ENCODE measurements at places on chromosomes 2 and 18.

DNA sequence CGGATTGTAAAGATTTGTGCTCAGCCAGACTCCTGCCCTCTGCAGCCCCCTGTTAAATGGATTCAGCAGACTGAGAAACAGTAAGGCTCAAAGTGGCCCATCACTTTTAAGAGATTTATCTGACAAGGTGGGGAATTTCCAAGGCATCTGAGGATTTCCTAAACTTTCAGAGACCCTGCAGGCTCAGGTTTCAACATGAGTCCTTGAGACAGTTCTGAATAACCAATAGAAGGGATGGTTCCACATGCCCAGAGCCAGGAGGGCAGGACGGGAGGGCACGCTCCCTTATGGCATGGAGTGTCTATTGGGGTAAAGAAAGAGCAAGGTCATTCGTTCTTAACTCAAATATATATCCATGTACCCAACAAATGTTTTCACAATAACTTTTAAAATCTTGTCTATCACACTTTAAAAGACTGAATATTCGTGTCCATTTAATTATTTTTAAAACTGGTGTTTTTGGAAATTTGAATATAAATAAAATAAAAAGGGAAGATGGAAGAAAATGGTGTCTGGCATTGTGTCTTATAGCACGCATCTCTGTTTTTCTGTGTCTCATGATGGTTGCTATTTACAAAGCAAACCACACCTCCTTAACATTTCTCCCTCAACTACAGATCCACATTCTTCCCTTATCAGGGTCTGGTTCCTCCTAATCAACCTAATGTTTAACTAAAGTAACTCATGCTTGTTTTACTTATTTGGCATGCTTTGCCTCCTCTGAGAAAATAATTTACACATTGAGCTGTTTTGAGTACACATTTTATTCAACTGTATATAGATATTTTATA is 56.0 kb upstream of the DSG1 start:
- no peak for DNase-seq

DNA sequence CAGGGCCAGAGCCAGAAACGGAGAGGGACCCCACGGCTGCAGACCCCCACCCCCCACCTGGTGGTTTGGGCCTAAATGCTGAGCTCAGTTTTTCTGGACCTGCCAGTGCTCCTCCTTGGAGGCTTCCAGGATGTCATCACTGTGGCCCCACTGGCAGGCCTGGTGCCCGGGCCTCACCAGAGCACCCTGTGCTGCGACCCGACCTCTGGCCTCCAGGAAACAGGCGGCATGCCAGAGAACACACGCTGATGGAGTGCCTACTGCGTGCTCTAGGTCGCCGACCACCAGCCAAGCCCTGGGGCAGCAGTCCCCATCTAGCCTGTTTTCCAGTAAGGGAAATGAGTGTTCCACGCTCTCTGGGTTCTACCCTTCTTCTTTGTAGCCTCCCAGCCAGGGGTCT is 33.8 kb downstream of the HS6ST1 start:
- DNase-seq, result no peak

GRCh38 chr2:209496586-209496982 is 72.7 kb downstream of the MAP2 start:
- no peak for DNase-seq

DNA sequence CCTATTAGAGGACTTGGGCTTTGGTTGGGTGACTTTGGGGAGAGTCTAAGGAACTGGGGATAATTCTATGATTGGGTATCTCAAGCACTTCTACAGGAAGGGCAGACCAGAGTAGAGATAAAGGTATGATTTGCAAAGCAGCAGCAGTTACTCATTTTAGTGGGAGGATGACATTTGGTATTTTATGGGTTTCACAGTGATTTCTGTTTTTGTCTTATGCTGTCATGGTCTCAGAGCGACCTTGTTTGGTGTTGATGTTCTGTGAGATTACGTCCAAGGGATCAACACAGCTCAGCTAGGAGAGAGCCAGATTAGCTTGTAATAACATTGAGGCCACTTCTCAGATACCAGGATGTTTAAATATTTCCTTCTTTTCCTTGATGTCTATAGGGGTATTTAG is 18.2 kb downstream of the TTR start:
- no peak for DNase-seq

- DNase-seq, result no peak
These were observed 72.3 kb downstream of the OTX1 start for GRCh38 chr2:63122921-63123320.

GRCh38 chr2:51469102-51469501 is 437.2 kb upstream of the NRXN1 start:
- DNase-seq, result no peak

- DNase-seq, result no peak
These were observed 323.0 kb downstream of the MTX2 start for GRCh38 chr2:176592216-176592615.

- DNase-seq, result no peak
These were observed 95.2 kb upstream of the THUMPD2 start for GRCh38 chr2:39874236-39874635.

- no peak for DNase-seq
These were observed at the start of gene OXER1 for GRCh38 chr2:42764096-42764495. TSS of gene OXER1 (minus strand) at chr2:42764135. CDS start at chr2:42764062, 73 bp downstream.

- DNase-seq, result no peak
These were observed 72.4 kb downstream of the KIAA1328 start for GRCh38 chr18:36901277-36901701.

DNA sequence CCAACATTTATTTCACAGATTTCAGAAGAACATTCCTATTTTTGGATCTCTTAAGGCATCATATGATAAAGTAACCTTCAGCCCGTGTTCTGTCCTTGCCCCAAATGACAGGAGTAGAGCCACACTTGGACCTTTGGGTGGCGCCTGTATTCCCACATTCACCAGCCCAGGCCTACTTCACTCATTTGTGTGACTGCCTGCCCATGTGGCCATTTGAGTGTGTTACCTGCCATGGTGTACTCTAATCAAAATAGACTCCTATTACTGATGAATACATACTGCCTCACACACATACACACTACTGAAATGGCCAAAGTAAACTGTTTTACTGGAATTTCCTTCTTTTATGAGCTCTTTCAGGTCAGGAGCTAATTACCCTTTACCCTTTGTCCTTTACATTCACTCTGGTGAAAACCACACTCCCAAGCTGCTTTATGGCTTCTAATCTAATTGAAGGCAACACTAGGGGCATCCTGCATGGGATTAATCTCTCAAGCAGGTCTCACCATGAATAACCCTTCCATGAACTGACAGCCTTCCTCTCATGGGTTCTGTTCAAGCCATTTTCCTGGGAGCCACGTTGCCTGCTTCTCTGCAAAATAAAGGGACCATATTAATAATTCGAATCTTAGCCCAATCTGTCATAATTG is 271.0 kb upstream of the GALNT5 start:
- no peak for DNase-seq

- no peak for DNase-seq
These were observed 167.8 kb downstream of the BCL11A start for GRCh38 chr2:60385648-60386047.

DNA sequence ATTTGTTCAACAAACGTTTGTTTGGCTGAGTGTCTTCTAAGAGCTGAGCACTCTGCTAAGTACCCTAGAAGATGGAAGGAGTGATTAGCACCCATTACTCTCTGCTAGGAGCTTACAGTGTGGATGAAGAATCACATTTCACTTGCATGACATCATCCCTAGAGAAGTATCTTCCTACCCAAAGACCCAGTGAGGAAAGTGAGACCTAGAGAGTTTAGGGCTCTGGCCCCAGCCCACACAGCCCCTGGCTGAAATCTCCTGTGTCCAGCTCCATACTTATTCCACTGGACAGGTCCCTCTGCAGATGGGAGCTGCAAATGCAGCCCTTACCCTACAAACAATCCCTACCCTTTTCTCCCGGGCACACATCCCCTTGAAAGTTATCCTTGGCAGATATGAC is 26.8 kb upstream of the EPAS1 start:
- DNase-seq, result no peak

DNA sequence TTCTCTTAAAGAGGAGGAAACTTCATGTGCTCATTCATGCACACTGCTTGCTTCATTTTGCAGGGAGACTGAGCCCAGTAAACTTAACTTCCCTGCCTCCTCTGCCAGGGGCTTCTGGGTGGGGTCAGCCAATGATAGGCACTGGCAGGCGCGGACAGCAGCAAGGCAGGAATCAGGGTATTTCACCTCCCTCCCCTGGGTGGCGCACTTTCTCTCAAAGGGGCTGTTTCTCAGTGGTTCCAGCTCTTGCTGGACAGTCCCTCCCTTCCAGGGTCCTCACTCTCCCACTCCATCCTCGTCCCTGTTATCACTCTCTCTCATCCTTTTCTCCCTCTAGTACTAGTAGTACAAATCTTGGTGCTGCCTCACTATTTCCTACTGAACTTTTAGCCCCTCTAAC is 320.5 kb upstream of the ZNF521 start:
- DNase-seq, result no peak

GRCh38 chr18:37565977-37566478 is 430 bp upstream of the CELF4 start:
- no peak for DNase-seq

DNA sequence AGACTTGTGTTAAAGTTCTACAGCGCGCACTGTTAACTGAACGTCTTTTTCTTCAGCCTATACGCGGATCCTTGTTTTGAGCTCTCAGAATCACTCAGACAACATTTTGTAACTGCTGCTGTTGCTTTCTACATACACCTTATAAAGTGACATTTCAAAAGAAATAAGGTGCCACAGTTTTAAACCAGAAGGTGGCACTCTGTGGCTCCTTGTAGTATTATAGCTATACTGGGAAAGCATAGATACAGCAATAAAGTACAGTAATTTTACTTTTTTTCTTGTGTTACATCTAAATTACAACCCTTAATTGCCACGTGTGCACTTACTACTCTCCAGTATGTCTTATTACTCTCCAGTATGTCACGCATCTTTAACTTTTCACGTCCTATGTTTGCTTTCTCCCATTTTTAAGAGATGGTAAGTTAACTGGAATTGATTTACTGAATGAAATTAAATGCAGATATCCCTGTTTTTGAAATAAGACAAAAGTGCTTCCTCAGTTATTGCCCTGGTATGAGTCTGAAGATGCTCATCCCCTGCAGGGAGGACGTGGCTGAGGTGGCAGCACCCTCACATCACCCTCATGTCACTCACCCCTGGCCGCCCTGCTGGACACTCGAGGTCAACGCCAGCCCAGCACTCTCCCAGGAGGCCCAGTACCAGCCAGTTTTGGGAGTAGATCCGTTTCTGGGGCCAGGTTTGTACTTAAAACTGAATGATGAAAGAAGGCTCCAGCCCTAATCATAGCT is 37.8 kb downstream of the GORASP2 start:
- DNase-seq, result no peak

GRCh38 chr2:121539750-121540469 is 9.2 kb downstream of the RNU4ATAC start:
- DNase-seq, result no peak

- DNase-seq, result no peak
These were observed 29.6 kb upstream of the FOSL2 start for GRCh38 chr2:28362991-28363521.

- DNase-seq, result no peak
These were observed 53.8 kb downstream of the PRKCE start for GRCh38 chr2:45705233-45705632.

- DNase-seq, result no peak
These were observed 119.5 kb upstream of the TLK1 start for GRCh38 chr2:171279983-171280790.

- DNase-seq, result peak; percentile 92
These were observed 133.4 kb downstream of the HDAC4 start for GRCh38 chr2:239267288-239267951.

DNA sequence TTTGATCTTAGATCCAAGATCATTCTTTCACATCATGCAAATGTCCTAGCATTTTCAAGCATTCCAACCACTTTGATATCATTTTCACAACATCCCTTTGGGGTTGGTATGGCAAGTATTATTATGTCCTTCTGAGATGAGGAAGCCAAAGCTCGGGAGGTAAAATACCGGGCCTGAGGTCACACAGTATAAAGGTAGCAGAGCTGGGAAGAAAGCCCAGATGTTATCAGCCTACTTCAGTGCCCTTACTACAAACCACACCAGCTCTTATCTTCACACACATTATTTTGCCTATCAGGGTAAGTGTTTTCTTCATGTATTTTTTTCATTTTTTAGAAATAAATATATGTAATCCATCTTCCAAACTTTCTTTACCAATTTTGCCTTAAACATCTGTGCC is 4.2 kb upstream of the B4GALT6 start:
- DNase-seq, result no peak

- DNase-seq, result no peak
These were observed 104.5 kb downstream of the COL6A3 start for GRCh38 chr2:237309416-237309815.

- DNase-seq, result no peak
These were observed 585 bp upstream of the ANAPC1 start for GRCh38 chr2:111884592-111884964.

GRCh38 chr2:75573145-75573878 is 12.6 kb upstream of the EVA1A start:
- DNase-seq, result no peak

DNA sequence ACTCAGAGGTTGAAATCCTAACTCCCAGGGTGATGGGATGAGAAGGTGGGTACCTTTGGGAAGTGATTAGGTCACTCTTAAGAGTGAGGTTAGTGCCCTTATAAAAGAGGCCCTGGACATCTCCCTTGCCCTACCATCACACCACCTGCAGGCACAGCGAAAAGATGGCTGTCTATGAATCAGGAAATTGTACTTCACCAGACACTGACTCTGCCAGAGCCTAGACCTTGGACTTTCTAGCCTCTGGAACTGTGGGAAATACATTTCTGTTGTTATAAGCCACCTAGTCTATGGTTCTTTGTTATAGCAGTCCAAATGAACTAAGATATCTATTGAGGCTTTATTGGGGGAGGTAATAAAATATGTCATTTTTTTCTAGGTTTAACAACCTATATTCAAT is 203.6 kb downstream of the SLC8A1 start:
- DNase-seq, result no peak

DNA sequence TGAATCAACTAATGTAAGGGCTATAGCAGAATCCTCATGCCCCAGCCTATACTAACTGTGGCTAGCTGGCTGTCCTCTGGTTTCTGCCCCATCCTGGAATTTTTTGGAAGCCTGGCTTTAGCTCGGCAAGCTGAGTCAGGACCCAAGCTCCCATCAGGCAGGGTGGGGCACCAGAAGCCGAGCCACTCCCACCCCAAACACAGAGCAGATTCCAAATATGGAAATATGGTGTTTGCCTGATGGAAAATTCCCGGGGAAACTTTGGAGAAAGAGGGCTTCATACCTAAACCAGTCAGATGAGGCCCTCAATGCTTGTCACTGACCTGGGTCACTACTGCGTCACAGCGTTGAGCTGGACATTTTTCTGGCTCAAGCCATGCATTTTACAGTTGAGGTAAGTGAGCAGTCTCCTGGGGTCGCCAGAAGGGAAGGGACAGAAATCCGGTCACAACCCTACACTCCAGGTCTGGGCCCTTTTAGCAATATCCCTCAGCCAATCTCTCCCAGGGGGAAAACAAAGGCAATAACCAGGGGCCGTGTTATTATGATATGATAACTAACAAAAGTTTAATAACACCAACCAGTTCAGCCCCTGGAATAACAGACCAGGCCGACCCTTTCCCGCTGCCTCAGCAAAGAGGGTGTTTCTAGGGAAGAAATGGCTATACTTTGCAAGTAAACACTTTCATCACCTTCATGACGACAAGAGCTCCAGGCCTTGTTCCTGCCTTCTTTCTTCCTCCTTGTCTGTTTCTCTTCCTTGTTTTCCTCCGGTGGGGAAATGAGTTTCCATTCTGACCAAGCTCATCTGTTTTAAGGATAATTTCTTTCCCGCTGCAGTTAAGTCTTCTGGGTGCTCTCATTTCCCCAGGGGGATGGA is 37.7 kb downstream of the PSD4 start:
- DNase-seq, result no peak
